Subcutaneous preadipocyte (primary cell): ENCODE measurements at places on chromosomes 11 and 22. TPM values are rescaled to one million over a fixed set of nuclear protein-coding genes. Genes with fewer than 3 reads are reported as not detected.

TRPM5 gene
- total RNA-seq = not detected in 2 replicates

OR4C6 gene
- not detected in 2 replicates for total RNA-seq

PRG2 gene
- total RNA-seq = not detected in 2 replicates

TESMIN gene
- total RNA-seq = not detected in 2 replicates

CARD18 gene
- not detected in 2 replicates for total RNA-seq

PKDREJ gene
- total RNA-seq = not detected in 2 replicates

HEPN1 gene
- total RNA-seq = 0.20 TPM in 1 of 2 replicates, not detected in the other

OR52A1 gene
- not detected in 2 replicates for total RNA-seq
